ENCODE measurements at places on chromosomes 13 and 19.

DNA sequence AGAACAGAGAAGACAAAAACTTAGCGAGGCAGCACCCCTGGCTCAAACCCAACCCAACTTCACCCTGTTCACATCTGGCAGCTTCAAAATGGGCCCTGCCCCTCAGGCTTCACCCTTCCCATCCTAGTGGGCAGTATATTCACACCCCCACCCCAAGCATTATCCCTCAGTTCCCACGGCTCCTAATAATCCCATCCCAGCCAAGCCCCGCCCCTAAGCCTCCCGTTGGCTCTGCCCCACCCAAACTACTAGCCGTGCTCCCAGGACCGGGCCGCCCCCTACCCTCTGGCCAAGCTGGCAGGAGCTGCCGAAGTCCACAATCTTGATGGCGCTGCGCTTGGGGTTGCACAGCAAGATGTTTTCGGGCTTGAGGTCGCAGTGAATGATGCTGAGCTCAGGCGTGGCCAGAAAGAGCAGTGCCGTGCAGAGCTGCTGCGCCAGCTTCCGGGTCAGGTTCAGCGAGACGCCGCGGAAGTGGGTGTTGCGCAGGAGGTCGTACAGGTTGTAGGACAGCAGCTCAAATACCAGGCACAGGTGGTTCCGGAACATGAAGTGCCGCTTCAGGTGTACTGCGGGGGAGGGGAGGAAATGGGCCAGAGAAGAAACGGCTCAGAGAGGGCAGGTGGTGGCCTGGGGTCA lies 5.8 kb downstream of the DYRK1B start:
- DNase-seq: no peak

DNA sequence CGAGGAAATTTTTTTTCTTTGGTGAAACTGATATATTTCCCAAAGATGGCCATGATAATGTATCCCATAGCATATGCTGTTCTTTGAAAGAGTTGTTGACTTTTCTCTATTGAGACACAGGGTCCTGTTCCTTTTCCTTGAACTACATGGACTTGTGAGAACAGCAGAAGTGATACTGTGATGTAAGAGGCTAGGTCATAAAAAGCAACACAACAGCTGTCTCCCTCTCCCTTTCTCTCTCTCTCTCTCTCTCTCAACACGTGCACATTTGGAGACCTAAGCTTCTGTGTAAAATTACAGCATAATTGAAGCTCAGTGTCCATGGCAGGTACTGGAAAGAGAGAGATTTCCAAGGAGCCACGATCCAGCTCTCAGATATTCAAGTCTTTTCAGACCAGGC lies 1712.4 kb downstream of the EFNB2 start:
- DNase-seq: no peak

- DNase-seq: no peak
Measured at GRCh38 chr13:109734002-109734785, 52.2 kb downstream of the IRS2 start.

DNA sequence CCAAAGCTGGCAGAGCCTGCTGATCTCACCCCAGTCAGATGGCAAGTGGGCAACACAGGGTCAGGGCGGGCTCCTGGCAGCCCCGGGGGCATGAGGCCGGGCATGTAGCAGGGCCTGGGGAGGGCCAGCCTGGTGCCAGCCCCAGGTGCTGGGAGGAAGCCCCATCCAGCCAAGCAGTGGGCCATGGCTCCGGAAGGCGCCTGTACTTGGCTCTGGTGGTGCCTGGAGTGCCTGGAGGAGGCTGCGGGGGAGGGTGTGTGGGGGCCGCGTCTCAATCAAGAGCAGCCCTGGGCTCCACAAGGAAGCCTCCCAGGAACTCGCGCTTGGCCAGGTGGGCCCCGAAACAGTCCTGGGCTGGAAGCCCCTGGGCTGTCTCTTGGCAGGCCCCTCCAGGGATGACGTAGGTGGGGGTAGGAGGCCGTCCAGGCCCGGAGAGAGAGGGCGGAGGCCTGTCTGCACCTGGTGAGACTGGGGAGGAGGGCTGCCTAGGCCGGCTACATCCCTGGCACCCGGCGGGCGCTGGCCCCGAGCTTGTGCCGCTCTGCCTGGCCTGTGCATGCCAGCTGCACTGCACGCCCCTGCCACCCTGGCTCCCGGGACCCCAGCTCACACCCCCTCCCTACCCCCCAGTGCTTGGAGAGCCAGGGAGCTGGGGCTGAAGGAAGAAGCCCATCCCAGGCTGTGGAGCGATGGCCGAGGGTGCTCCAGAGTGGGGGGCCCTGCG lies 45.9 kb downstream of the COMP start:
- DNase-seq: no peak

DNA sequence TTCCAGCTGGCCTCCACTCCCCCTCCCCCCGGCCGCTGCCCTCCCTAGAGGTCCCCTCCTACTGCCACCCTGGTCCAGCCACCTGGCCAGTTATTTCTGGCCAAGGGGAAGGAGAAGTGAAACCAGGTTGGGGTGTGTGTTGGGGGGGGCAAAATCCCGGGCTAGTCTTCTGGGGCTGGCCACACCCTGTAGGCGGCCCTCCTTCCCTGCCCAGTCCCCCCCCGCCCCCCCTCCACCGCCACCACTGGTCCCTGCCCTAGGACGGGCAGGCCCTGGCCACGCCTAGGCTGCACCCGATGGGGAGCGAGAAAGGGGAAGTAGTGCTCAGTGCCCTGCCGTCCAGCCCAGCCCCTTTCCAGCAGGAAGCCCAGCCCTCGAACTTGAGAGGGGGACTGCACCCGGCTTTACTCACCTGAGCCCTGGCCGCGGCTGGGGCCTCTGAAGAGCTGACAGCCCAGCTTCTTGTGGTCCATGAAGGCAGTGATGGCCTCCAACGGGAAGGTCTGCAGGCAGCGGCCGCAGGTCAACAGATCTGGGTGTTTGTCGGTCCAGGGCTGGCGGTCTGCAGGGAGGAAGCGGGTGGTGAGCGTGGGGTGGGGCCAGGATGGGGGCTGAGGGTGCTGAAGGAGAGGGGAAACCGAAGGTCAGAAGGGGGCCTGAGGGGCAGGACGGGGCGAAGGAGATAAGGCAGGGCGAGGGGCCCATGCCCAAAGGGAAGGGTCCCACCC lies 813 bp downstream of the ZNF296 start:
- DNase-seq: peak; percentile 57

DNA sequence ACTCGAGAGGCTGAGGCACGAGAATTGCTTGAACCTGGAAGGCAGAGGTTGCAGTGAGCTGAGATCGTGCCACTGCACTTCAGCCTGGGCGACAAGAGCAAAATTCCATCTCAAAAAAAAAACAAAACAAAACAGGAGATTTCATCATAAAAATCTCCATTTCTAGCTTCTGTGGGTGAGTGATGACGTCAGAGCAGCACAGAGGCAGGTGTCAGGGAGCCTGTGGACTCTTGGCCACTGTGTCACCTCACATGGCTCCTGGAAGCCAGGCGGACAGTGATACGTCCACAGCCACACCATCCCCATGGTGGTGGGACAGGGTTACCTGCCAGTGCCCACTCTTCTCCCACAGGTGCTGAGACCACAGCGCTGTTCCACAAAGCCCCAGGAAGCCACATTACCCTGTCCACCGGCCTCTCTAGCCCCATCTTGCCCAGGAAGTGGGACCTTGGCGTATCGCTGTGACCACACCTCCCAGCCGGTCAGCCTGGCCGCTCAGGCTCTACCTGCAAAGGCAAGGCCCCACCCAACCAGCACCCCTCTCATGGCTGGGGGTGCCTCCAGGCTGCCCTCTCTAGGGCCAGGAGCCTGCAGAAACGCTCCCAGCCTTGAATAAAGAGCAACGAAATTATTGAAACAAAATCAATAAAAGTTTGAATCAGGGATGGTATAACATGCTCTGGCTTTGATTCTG lies 2.5 kb upstream of the FXYD3 start:
- DNase-seq: no peak

GRCh38 chr13:93345770-93346169 lies 119.2 kb downstream of the GPC6 start:
- DNase-seq: no peak

- no peak for DNase-seq
Measured at GRCh38 chr19:1062387-1063029, 4.5 kb upstream of the ARHGAP45 start.

All from activated naive CD8-positive, alpha-beta T cell treated with anti-CD3 and anti-CD28 coated beads, Interleukin-2, amount 50 U/mL, for 24 hours (primary cell).